Stimulated activated CD8-positive, alpha-beta memory T cell treated with anti-CD3 and anti-CD28 coated beads, Interleukin-15, amount 100 ng/mL, for 24 hours (primary cell): ENCODE measurements at places on chromosomes 11 and 22.

GRCh38 chr22:27115816-27116256, 458.4 kb downstream of the MIAT start:
- no peak for DNase-seq

DNA sequence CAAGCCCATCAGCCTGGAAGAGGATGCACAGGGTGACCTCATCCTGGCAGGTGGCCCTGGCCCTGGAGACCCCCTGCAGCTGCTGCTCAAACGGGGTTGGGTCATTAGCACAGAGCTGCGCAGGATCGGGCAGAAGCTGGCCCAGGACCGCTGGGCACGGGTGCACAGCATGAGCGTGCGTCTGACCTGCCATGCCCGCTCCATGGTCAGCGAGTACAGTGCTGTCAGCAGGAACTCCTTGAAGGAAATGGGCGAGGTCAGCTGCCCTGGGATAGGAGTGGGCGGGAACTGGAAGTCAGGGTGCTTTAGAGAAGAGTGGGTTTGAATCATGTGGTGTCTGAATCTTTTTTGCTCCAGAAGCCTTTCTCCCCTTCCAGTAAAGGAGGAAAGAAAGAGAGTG, 61.1 kb downstream of the INSC start:
- DNase-seq: no peak

DNA sequence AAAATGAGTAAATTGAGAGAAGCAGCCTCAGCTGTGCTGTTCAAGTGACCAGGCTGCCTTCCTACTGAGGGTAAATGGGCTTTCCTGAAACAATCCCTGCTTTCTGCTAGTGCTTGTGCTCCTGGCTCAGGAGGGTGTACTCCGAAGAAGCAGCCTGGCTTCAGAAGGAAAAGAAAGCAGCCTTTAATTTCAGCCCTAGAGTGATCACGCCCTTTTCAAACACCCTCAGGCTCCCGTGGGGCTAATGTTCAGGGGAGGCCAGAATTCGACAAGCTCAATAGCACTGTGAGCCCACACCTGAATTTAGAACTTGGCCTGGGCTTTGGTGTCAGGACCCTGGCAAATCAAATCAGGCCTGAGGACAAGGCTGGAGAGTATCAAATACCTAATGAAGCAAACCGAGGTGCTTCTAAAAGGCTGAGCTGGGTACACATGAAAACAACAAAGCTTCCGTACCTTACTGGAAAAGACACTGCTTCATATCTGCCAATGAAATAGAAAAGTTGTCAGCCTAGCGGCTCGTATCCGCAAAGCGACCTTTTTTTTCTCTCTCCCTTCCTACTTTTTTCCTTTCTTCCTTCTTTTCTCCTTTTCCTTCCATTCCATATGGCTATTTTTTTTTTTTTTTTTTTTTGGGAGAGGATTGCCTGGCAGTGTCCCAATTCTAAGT, 387.8 kb downstream of the SOX6 start:
- no peak for DNase-seq

DNA sequence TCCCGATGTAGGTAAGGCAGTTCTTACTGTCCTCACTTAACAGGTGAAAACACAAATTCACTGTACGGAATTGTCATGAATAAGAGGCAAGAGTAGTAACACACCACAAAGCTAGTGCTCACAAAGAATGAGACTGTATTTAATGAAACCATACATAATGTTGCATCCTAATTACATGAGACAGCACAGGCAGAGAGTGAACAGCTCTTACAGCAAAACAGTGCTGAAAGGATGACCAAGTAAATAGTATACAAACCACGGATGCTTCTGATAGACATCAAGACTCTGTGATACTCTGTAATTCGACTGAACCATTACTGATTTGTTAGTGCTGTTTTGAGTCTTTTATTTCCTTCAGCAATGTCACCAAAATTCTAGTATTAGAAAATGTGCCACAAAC, 282.3 kb downstream of the TTC28 start:
- no peak for DNase-seq

- no peak for DNase-seq
Observed at GRCh38 chr11:57403802-57404147, 13.3 kb upstream of the PRG2 start.

GRCh38 chr11:64559351-64560138, 31.5 kb upstream of the SLC22A12 start:
- no peak for DNase-seq

- DNase-seq: no peak
Observed at GRCh38 chr11:65663639-65664200, 1.0 kb upstream of the RELA start.
